H1 (cell line): ENCODE measurements at places on chromosomes 5 and 9. TPM values are rescaled to one million over a fixed set of nuclear protein-coding genes. Genes with fewer than 3 reads are reported as not detected.

Gene REEP2
- total RNA-seq = 40.2 and 41.4 TPM in 2 replicates

Gene C9
- not detected in 2 replicates for total RNA-seq

Gene IL9
- total RNA-seq = not detected in 2 replicates

Gene SLC6A19
- not detected in 2 replicates for total RNA-seq

Gene SH3RF2
- 0.65 and 0.95 TPM in 2 replicates for total RNA-seq

- H3K27me3 ChIP-seq = no peaks in the 10 kb centered on the region
- no peak overlapping the region for H3K27ac ChIP-seq
- DNase-seq = no peak
- H3K4me3 ChIP-seq = no peak overlapping the region
- H3K4me1 ChIP-seq = peaks cover 44% of the 10 kb centered on the region
These were observed 7.5 kb downstream of the SERINC5 start for GRCh38 chr5:80248378-80248777.

DNA sequence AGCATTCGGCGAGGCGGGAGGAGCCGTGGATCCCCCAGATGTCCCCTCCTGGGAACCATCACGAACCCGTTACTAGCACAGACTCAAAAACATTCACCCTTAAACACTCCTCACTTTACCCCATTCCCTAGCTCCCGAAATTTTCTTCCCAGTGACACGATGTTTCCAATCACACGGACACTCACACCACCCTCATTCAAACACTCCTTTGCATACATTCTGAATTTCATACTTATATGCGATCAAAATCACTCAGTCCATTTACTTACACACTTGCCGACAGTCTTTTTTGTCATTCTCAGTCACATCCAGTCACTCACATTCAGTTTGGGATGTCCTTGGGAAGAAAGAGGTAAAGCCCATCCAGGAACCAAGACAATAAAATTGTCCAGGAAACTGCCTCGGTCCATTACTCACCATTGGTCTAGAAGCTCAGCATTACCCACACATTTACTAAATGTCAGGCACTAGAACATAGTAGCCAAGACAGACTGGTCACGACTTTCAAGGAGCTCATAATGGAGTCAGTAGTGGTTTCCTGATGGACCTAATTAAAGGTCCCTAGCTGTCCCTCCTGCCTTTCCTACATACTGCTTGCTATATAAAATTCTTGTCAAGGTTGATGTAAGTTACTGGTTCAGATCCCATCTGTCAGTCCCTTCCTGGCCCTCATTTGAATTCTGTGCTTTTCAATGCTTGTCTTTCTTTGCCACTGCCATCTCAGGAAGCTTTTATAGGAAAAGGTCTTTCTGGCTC lies 574 bp downstream of the SLC35A4 start:
- DNase-seq = no peak
- peak overlapping the region; percentile 65 for H3K27ac ChIP-seq
- H3K4me3 ChIP-seq = peak overlapping the region; percentile 96
- peaks cover 11% of the 10 kb centered on the region for H3K4me1 ChIP-seq
- no peaks in the 10 kb centered on the region for H3K27me3 ChIP-seq

GRCh38 chr5:97089149-97089801 lies 53.1 kb downstream of the LIX1 start:
- H3K4me1 ChIP-seq = no peaks in the 10 kb centered on the region
- no peaks in the 10 kb centered on the region for H3K36me3 ChIP-seq
- DNase-seq = no peak
- H3K27ac ChIP-seq = 0 out of 2 replicates have a peak overlapping the region, but pooled peaks have one; percentile 2
- no peak overlapping the region for H3K4me3 ChIP-seq
